Tibial nerve (tissue), 4 donors: ENCODE measurements at places on chromosomes 3 and 15.

DNA sequence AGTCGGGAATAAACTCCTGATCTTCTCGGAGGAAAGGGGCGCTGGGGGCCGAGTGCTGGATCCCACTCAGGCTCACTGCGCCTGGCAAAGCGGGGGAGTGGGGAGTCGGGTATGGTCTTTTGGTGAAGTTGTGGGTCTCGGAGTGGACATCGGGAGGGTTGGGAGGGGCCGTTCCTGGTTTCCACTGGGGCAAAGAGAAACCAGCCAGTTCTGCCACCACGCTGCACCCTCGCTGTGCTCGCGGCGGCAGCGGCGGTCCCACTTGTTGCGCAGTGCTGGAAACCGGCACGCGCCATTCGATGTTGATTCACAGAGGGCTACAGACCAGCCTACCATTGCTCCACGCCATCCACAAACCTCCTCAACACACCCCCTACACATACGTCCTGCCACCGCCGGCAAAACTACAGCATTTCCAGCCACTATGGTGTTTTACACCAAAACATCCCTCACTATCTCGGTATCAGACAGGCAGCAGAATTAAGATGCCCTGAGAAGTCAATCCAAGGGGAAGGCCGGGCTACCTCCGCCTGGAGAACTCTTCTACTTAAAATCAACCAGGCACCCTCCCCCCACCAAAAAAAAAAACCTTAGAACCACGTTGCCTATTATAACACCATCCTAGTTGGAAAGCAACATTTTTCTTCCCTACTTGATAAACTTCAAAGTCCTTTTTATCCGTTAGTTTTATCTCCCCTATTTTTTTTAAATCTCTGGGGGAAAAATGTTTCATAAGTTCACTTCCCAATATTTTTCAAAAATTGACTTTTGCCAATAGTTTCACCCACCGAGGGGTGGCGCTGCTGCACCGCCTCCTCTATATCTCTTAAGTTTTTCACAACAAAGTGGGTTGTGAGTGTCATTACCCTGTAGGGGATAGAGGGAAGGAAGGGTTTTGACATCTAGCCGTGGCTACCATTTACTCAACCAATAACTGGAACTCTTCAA lies 3.6 kb downstream of the BCL6 start:
- H3K4me1 ChIP-seq = peaks cover 14% of the 10 kb centered on the region
- H3K27me3 ChIP-seq = no peaks in the 10 kb centered on the region
- DNase-seq = peak; percentile 63
- peak overlapping the region; percentile 100 for H3K27ac ChIP-seq
- H3K4me3 ChIP-seq = peak overlapping the region; percentile 85
- no peaks in the 10 kb centered on the region for H3K36me3 ChIP-seq

DNA sequence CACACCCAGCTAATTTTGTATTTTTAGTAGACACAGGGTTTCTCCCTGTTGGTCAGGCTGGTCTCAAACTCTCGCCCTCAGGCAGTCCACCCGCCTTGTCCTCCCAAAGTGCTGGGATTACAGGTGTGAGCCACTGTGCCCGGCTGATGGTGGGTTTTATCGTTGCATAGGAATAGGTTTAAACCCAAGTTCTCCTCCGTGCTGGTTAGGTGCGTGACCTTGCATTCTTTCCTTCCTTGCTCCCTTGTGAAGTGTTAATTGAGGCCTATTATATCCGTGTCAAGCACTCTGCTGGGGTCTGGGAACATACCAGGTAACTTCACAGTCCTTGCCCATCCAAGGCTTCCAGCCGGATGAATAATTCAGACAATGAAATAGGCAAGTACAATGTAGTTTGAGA lies 19.3 kb upstream of the ETV5 start:
- H3K36me3 ChIP-seq = no peaks in the 10 kb centered on the region
- no peaks in the 10 kb centered on the region for H3K27me3 ChIP-seq
- H3K4me1 ChIP-seq = no peaks in the 10 kb centered on the region
- no peak for DNase-seq
- no peak overlapping the region for H3K4me3 ChIP-seq
- H3K27ac ChIP-seq = no peak overlapping the region

- H3K27ac ChIP-seq = peak overlapping the region; percentile 40
- no peak overlapping the region for H3K4me3 ChIP-seq
- H3K36me3 ChIP-seq = no peaks in the 10 kb centered on the region
- no peaks in the 10 kb centered on the region for H3K27me3 ChIP-seq
- DNase-seq = no peak
- no peaks in the 10 kb centered on the region for H3K4me1 ChIP-seq
Observed at GRCh38 chr15:93150910-93151881, 62.2 kb upstream of the RGMA start.

GRCh38 chr3:173703771-173704170 lies 306.2 kb downstream of the NLGN1 start:
- H3K4me1 ChIP-seq = no peaks in the 10 kb centered on the region
- no peak overlapping the region for H3K4me3 ChIP-seq
- no peak for DNase-seq
- no peak overlapping the region for H3K27ac ChIP-seq
- no peaks in the 10 kb centered on the region for H3K27me3 ChIP-seq
- H3K36me3 ChIP-seq = no peaks in the 10 kb centered on the region

GRCh38 chr3:105466072-105466471 lies 99.4 kb downstream of the ALCAM start:
- H3K27ac ChIP-seq = no peak overlapping the region
- no peaks in the 10 kb centered on the region for H3K4me1 ChIP-seq
- H3K4me3 ChIP-seq = no peak overlapping the region
- no peaks in the 10 kb centered on the region for H3K36me3 ChIP-seq
- H3K27me3 ChIP-seq = no peaks in the 10 kb centered on the region

DNA sequence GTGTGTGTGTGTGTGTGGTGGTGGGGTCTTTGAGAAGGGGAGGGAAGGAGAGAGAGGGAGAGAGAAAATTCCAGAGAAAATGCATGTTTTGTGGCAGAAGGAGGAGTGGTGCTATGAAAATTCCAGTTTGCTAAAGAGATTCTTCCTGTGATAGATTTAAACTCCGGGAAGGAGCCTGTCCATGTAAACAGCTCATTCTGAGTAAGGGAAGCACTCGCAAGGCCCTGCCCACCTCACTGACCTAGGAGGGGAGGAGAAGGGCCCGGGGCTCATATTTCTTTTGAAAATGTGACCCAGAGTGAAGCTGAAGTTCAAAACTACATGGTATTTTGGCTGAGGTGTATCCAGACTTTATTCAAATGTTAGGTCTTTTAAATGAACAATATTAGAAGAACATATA lies 41.3 kb downstream of the ADAMTSL3 start:
- peak overlapping the region; percentile 22 for H3K27ac ChIP-seq
- no peak for DNase-seq
- H3K36me3 ChIP-seq = no peaks in the 10 kb centered on the region
- H3K4me3 ChIP-seq = no peak overlapping the region
- H3K4me1 ChIP-seq = no peaks in the 10 kb centered on the region
